ENCODE measurements at places on chromosomes 5 and 9.

DNA sequence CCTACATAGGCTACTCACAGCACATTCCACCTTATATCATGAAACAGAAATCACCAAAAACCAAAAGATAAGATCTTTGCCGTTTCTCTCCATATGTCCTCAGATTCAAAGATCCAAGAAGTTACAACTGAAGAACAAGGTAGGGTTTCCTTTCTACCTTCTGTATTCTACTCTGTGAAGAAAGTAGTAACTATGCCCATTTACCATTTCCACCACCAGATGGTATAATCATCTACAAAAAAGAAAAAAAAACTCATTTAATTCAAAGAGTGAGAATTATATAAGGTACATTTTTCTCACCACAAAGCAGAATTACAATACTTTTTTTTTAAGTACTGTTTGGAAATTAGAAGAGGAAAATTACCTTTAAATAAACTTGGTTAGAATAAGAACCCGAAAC, 172.6 kb upstream of the PTGER4 start:
- no peak for DNase-seq

DNA sequence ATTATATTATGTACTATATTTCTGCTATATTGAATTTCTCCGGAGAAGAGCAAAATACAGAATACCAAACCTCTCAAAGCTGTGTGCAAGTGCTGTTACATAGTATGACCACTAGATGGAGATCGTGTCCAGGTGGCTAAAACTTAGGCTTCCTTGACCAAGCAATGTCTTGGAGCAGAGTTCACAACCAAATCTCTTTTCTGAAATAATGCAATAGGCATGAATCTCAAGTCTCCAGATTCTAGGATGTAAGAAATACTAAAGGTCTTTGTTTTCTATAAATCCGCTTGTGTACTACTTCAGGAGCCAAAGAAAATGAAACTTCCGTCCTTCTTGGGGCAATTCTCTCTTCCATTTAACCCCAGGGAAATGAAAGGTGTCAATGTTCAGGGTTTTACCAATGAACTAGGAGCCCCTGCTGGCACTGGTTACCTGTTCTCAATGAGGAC, 181.5 kb upstream of the RAI14 start:
- peak; percentile 30 for DNase-seq

- DNase-seq = no peak
These were observed 118.1 kb downstream of the PRDM6 start for GRCh38 chr5:123207081-123207537.

DNA sequence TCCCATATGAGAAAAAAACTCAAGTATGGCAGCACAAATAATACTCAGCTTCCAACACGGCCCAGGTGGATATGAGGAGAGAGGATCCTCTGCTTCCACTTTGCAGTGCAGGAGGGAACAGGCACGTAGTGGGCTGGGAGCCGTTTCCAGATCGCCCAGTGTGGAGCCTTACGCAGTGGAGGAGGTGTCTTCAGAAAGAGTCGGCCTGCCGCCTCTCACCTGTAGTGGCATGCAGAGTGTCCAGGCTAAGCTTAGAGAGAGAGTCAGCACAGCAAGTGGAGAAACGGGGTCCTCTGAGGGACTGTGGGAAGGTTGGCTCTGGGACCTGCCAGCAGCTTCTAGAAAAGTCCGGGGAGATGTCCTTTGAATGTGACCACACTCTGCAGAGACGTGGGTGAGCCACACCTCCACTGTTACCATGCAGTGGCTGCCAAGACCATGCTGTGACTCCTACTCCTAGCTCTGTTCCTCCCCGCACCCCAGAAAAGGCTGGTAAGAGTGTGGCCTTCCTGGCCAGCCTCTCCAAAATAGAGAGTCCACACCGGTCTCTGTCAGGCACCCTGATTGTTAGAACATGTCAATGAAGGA, 3.5 kb upstream of the SEMA4D start:
- DNase-seq = no peak

DNA sequence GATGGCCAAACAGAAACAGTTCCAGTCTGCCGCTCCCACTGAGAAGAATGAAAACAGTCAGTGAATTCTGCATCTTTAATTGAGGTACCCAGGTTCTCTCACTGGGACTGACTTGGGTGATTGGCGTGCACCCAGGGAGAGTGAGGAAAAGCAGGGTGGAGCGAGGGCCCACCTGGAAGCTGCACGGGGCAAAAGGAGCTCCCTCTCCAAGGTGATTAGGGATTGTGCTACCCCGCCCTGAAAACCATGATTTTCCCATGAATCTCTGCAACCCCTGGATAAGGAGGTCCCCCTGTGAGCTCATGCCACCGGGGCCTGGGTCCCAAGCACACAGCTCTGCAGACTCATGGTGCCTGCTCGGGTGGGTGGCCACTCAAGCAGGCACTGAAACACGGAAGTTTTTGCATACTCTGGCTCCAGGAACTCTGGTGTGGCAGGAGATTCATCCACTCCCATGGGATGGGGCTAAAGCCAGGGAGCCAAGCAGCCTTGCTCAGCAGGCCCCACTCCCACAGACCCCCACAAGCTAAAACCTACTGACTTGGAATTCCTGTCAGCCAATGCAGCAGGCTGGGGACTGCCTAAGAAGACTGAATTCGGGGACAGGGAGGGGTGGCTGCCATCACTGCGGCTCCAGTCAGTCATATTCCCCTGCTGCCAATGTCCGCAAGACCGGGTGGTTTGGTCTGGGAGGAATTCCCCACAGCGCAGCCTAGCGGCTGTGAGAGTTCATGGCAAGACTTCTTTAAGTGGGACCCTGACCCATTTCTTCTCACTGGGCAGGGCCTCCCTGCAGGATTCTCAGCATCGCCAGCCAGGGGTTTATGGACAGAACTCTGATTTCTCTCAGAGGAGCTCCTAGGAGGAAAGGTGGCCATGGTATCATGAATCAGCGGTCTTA, 652.2 kb upstream of the RGMB start:
- DNase-seq = no peak

- peak; percentile 3 for DNase-seq
These were observed 14.4 kb downstream of the CKMT2 start for GRCh38 chr5:81247441-81247972.

Measured in NCI-H1417 (cell line).